ENCODE measurements at places on chromosomes 6 and 20.
A peak's percentile ranks its signal among the peaks of the same experiment; 100 is the strongest.

DNA sequence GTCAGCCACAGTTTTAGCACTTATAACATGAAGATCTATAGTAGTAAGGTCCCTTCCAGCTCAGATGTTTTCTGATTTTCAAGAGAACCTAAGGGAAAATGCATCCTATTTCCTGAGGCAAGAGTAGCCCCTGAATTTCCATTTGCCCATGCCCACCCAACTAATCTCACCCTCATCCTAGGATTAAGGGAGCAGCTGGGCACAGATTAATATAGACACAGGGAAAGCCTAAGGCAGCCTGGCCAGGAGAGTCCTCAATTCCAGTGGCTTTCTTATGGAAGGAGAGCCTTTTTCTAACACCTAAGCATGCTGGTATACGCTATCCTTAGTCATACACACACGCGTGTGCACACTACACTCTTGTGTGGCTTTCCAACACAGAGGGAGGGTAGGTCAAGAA, 1.5 kb downstream of the APOBEC2 start:
- DNase-seq: no peak

GRCh38 chr20:10453241-10453640, 18.1 kb downstream of the SLX4IP start:
- no peak for DNase-seq

- no peak for DNase-seq
Observed at GRCh38 chr6:110495949-110496348, 19.5 kb upstream of the SLC22A16 start.

- no peak for DNase-seq
Observed at GRCh38 chr20:11813106-11813890, 104.4 kb upstream of the BTBD3 start.

GRCh38 chr6:89058627-89059026, 21.9 kb upstream of the PNRC1 start:
- DNase-seq: no peak

DNA sequence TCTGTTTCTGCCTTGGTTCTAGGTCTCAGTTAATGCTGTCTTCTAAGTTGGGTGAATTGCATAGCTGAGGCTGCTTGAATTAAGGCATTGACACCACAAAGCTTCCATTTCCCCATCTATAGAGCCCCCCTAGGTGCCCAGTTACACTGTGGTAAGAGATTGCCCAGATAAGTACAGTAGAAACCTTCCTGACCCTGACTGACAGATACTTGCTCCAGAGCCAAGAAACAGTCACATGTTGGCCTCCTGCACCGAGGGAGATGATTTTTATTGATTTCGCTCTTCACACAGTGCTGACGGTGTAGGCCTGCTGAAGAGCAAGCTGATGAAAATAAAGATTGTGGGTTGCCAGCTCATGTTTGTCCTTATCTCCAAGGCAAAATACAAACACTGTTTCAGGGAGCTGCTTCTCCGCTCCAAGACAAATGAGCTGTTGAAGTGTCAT, 67.9 kb downstream of the TRMT11 start:
- no peak for DNase-seq

DNA sequence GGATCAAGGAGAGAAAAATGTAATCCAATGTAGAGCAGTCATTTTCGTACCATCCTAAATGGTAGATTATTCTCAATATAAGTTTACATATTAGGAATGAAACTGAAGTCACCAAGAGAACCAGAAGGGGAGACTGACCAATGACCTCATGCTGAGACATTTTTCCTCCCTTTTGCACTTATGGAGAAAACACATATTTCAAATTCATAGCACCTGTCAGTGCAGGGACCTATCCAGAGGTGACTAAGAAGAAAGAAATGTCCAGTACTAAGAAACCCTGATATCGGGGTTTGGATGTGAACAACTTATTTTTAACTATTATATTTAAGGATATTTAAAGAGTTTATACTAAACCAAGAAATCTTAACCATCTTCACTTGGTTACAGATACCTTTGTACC, 16.6 kb upstream of the LYRM2 start:
- DNase-seq: no peak

DNA sequence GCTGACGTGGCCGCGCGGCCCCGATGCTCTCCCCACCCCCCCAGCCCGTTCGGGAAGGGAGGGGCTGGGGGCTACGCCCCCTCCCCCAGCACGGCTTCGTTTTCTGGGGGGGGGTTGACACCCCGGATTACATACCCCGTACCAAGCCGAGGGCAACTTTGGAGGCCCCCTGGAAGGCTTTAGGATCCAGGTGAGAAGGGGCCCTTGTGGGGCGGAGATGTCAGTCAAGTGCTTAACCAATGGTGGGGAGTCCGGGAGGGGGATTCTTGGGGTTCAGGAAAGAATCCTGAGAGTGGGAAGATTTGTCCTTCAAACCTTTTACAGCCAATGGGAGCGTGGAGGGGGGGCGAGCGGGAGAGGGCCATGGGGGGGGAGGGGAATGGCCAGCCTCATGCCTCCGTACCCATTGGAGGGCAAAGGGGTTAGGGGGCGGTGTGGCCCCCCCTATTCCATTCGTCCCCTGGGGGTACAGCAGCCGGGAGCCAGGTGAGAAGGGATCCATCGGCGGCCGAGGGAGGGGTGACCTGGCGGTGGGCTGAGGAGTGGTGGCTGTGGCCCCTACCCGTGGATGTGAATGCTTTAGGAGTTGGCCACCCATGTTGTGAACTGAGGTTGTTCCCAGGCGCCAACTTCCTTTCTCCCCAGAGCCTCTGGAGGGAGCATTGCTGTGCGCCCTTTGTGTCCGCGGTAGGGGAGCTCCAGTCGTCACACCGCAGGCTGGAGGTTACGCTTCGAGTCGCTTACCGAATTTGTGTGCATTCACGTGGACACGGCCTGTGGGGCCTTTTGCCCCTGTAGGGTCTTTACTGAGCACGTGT, 682 bp downstream of the BRD2 start:
- peak; percentile 42 for DNase-seq

GRCh38 chr6:30646450-30647241, at the start of gene C6orf136:
Gene C6orf136 (plus strand): TSS chr6:30647133. CDS start chr6:30647232, 99 bp downstream.
- DNase-seq: peak; percentile 90

DNA sequence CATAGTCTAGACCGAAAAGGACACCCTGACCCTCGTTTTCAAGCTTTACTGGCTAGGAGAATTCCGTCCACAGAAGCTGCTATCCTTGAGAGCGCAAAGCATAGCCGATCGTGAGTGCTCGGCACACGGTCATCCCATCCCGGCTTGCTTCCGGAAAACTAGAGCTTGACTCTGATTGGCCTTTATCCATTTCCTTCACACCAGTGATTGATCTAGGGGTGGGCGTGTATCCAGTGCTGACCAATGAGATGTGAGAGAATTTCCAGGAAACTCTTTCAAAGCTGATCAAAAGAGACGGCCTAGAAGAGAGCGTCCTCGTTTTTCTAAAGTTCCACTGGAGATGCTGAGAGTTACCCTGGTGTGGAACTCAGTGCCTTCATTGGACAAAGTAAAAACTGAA, 41.0 kb upstream of the NFATC2 start:
- DNase-seq: no peak

DNA sequence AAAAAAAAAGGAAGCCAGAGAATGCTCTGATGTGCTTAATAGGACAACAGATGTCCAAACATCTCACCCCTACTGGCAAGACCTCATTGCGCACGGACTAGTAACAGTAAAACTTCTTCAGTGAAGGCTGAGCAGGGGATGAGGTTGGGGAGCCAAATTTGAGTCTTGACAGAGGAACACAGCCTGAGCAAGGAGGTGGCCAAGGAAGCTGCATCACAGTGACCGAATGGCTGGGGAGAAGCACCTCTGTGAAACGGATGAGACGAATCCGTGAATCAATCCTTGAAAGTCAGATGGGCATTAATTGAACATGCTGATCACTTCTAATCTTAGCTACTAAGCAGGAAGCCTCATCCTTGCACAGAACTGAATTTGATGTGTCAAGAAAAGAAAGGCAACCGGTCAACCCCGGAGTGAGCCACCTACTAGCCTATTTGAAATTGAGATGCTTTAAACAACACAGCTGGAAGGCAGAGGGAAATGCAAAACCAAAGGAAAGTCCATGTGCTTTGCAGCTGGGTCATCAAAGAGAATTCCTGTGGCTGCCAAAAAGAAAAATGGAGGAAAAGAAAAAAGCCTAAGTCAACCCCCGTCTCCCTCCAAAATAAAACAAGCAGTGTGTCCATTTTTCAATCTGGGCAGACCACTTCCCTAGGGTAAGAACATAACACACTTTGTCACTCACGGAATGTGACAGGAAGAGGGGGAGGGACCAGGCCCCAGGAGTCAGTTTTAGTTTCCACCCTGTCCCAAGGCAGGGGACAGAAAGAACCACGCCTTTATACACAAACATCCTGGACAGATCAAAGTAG, 29.5 kb downstream of the PXDC1 start:
- no peak for DNase-seq

DNA sequence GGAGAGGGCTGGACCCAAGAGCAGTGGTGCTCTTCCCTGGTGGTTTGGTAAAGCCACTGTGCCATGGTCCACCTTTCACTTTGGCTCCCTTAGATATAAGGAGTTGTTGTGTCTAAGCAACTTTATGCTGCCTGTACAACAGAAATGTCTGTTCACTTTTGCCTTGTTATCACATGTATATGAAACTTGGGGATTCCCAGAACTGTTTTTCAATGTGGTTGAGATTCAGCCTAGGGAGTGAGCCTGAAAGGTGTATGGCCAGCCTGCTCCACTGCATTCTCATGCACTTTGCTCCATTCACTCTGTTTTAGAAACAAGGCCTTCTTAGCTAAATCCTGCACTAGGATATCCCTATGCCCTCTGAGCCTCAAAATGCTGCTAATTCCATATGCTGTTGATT, 234.5 kb upstream of the THEMIS start:
- no peak for DNase-seq

- no peak for DNase-seq
Observed at GRCh38 chr6:44219815-44220784, 3.3 kb upstream of the SLC29A1 start.

GRCh38 chr6:116827561-116828240, 1.2 kb downstream of the GPRC6A start:
- no peak for DNase-seq

- no peak for DNase-seq
Observed at GRCh38 chr6:122730775-122731386, 48.6 kb upstream of the FABP7 start.

DNA sequence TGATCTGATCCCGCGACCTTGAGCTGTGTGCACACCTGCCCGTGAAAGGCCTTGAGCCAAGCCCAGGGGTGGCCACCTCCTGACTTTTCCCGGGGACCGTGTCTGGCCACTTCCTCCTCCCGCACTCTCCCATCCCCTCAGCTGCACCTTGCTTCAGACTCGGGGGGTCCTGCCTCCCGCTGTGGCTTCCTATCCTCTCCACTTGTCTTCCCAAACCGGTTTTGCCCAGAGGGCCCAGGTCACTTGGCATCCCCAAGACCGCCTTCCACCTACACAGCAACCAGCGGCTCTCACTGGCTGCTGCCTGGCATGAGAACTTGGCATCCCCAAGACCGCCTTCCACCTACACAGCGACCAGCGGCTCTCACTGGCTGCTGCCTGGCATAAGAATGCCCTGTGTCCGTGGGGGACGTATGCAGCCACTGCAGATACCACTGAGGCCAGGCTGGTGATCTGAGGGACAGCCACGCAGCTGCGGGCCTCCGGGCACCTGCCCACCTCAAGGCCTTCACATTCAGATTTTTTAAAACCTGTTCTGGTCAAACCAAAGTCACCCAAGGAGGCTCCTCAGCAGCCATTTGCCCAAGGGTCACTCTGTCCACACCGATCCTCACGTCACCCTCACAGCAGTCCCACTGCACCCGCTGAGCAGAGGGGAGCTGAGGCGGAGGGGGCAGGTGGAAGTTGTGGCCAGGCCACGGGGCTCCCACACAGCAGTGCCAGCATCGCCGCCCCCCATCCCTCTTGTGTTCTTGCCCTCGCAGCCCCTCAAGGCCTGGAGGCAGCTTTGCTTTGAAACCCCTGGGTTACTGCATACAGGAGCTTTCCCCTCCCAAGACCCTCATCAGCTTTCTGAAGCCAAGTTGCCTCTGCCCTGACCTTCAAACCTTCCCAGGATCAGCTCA, 245.5 kb downstream of the TAF4 start:
- no peak for DNase-seq

DNA sequence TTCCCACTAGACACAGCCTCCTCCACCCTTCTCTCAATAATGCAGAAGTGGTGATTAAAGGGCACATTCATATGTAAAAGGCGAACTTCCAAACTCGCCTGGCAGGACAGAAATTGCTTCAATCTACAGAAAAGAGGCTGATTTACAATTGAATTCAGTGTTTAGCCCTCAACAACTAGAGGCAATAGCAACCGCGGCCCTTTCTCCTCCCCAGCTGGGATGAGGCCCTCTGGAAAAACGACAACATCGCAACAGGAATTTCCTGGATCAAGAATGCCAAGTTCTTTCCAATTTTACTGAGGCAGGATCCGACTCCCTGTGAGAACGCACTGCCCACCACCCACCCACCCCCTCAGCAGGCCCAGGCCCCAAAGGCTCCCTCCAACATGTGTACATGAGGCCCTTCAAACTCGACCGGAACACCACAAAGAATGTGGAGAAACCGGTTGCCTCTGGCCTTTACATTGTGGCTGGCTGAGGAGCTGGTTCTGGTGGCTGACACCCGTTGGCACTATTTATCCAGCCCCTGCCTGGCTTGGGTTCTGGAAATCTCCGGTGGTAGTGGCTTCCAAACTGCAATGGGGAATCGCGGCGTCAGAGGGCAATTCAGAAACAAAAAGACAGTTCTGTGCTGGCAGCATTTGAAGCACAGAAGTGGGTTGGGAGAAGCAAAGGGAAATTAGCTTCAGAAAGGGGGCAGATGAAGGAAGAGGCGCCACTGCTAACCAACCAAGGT, 36.8 kb downstream of the ZMYND8 start:
- no peak for DNase-seq

GRCh38 chr6:129923530-129924250, 62.6 kb upstream of the TMEM244 start:
- no peak for DNase-seq

- DNase-seq: no peak
Observed at GRCh38 chr6:25013246-25013645, 77.5 kb upstream of the RIPOR2 start.

GRCh38 chr6:901696-902460, 208.9 kb upstream of the EXOC2 start:
- no peak for DNase-seq

DNA sequence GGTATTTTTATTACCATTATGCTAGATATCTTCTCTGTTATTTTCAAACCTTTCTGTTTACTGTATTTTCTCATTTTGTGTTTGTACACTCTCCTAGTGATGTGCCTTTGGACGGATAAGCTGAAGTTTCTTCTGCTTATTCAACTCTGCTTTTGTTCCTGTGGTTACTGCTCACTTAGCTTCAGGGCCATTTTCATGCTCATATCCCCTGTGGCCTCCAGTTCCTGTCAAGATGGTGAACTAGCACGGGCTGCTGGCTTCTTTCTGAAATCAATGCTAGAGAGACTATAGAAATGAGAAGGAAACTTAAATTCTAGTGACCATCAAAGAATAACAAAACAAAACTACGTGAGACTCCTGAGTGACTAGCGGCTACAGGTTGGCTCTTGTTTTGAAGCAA, 6.8 kb upstream of the CST8 start:
- no peak for DNase-seq

All from stimulated activated CD4-positive, alpha-beta T cell treated with anti-CD3 and anti-CD28 coated beads, TNF-alpha, amount 100 ng/mL, for 4 hours (primary cell).